ENCODE measurements at places on chromosomes 3 and 15. TPM values are rescaled to one million over a fixed set of nuclear protein-coding genes. Genes with fewer than 3 reads are reported as not detected.
A peak's percentile ranks its signal among the peaks of the same experiment; 100 is the strongest.

DNA sequence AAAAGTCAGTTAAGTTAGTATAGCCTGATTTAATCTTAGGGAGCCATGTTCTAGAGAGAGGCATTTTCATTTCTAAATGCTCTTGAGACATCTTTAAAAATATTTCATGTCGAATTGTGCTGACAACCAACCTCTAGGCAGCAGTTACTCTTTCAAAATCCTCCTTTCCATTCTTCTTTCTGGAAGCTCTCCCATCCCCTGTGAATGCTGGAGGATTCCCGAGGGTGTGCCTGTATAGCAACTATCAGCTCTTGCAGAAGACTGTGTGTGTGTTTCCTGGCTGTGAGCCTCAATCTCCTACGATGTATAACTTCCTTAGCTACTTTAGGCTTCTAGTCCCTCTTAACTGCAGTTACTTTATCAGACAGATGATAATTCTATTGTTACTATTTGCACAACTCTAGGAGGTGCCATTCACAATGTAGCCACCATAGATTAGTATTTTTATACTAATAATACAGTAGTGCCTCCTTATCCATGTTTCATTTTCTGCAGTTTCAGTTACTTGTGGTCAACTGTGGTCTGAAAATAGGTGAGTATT lies 250.3 kb downstream of the EDEM1 start:
- no peaks in the 10 kb centered on the region for H3K27me3 ChIP-seq
- no peak for DNase-seq
- H3K4me3 ChIP-seq: no peak overlapping the region

DAPK2 gene
- 0.60 TPM for total RNA-seq

PPM1L gene
- 6.3 TPM for total RNA-seq

GRCh38 chr3:55562700-55563099 lies 75.6 kb upstream of the WNT5A start:
- no peaks in the 10 kb centered on the region for H3K36me3 ChIP-seq
- H3K4me3 ChIP-seq: no peak overlapping the region
- no peak overlapping the region for H3K27ac ChIP-seq

- H3K27me3 ChIP-seq: no peaks in the 10 kb centered on the region
- DNase-seq: no peak
- peaks cover 25% of the 10 kb centered on the region for H3K4me1 ChIP-seq
- peak overlapping the region; percentile 37 for H3K27ac ChIP-seq
These were observed 4.7 kb downstream of the WWTR1 start for GRCh38 chr3:149653136-149653535.

- no peaks in the 10 kb centered on the region for H3K4me1 ChIP-seq
- no peak overlapping the region for H3K4me3 ChIP-seq
These were observed 80.1 kb upstream of the TRIM42 start for GRCh38 chr3:140597792-140598191.
